ENCODE measurements at places on chromosomes 1 and 21. TPM values are rescaled to one million over a fixed set of nuclear protein-coding genes. Genes with fewer than 3 reads are reported as not detected.

Gene CFHR3
- total RNA-seq, result not detected

Gene TMPRSS15
- not detected for total RNA-seq

Gene DYNLT4
- total RNA-seq, result not detected

Gene OR2T27
- not detected for total RNA-seq

Gene PCP4
- 4.0 TPM for total RNA-seq

Gene GBP4
- total RNA-seq, result not detected

Gene GPR161
- total RNA-seq, result 38.2 TPM

Gene CITED4
- 17.8 TPM for total RNA-seq

Gene CCT3
- total RNA-seq, result 380 TPM

Gene CNR2
- total RNA-seq, result not detected

Gene SPRR2F
- total RNA-seq, result not detected

Gene CTTNBP2NL
- 11.3 TPM for total RNA-seq

Gene IFI16
- total RNA-seq, result not detected

Gene CRYBG2
- 63.3 TPM for total RNA-seq

Gene KLHL12
- total RNA-seq, result 23.2 TPM

Gene ILDR2
- 1.2 TPM for total RNA-seq

Gene C1orf94
- not detected for total RNA-seq

Gene SYT11
- total RNA-seq, result 0.05 TPM

Gene CLDN14
- total RNA-seq, result not detected

Gene ABCA4
- total RNA-seq, result 1.8 TPM

Gene MAP10
- not detected for total RNA-seq

Gene MCOLN2
- total RNA-seq, result not detected

Gene C1orf50
- total RNA-seq, result 6.1 TPM

Gene CBR3
- total RNA-seq, result not detected

Gene ZNF695
- total RNA-seq, result 25.2 TPM

Gene ZC3H12A
- 4.7 TPM for total RNA-seq

Gene TFAP2E
- total RNA-seq, result 3.5 TPM

Gene SLFNL1
- 0.09 TPM for total RNA-seq

Gene C8A
- not detected for total RNA-seq

Gene CAMTA1
- total RNA-seq, result 61.4 TPM

All from Caco-2 (cell line).